ENCODE measurements at places on chromosomes 16 and 17.

DNA sequence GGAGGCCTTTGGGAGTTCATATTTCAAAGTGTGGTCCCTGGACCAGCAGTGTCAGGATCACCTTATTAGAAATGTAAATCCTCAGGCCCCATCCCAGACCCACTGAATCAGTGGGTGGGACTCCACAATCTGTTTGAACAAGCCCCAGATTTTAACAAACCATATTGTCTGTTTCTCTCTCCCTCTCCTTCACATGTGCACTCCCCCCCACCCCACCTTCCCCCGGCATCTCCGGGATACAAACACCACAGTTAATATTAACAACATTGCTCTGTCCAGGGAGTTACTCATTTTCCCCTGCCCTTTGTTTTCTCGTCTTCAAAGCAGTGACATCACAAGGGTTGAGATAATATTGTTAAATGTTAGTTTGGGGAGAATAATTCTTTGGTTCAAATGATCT, 127.3 kb downstream of the KATNIP start:
- DNase-seq, result no peak

- no peak for DNase-seq
Measured at GRCh38 chr16:71339236-71340171, 19.0 kb upstream of the CALB2 start.

GRCh38 chr17:27419156-27419555, 37.1 kb upstream of the KSR1 start:
- no peak for DNase-seq

DNA sequence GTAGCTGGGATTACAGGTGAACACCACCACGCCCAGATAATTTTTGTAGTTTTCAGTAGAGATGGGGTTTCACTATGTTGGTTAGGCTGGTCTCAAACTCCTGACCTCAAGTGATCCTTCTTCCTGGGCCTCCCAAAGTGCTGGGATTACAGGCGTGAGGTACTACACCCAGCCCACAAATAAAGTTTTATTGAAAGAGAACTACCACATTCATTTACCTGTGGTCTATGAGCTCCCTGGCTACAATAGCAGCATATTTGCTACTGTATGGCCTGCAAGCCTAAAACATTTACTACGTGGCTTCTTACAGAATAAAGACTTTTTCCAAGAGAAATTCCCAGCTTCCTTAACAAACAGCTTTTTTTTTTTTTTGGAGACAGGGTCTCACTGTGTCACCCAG, 3.4 kb downstream of the METTL9 start:
- no peak for DNase-seq

GRCh38 chr17:41416479-41416878, 7.9 kb downstream of the KRT37 start:
- no peak for DNase-seq

- DNase-seq, result no peak
Measured at GRCh38 chr16:3596101-3596861, 15.1 kb downstream of the SLX4 start.

DNA sequence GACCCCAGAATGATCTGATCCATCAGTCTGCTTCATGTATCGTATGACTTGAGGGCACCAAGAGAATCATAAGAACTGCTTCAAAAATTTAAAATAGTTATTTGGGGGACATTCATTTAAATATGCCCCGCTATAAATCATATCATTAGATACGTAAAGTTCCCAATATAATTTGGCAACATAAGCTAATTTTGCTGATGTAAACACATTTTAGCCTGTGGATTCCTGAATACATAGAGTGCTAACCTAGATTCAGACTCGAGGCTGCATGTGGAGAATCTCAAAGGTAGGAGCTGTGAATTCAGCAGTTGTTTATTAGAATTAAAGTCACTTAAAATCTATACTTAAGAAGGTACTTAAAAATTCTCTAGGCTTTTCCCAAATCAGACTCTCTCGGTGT, 24.9 kb downstream of the ANKFN1 start:
- DNase-seq, result no peak

GRCh38 chr16:89691986-89692569, 5.6 kb downstream of the CDK10 start:
- DNase-seq, result no peak

- DNase-seq, result no peak
Measured at GRCh38 chr17:63402431-63403212, 43.5 kb downstream of the CYB561 start.

DNA sequence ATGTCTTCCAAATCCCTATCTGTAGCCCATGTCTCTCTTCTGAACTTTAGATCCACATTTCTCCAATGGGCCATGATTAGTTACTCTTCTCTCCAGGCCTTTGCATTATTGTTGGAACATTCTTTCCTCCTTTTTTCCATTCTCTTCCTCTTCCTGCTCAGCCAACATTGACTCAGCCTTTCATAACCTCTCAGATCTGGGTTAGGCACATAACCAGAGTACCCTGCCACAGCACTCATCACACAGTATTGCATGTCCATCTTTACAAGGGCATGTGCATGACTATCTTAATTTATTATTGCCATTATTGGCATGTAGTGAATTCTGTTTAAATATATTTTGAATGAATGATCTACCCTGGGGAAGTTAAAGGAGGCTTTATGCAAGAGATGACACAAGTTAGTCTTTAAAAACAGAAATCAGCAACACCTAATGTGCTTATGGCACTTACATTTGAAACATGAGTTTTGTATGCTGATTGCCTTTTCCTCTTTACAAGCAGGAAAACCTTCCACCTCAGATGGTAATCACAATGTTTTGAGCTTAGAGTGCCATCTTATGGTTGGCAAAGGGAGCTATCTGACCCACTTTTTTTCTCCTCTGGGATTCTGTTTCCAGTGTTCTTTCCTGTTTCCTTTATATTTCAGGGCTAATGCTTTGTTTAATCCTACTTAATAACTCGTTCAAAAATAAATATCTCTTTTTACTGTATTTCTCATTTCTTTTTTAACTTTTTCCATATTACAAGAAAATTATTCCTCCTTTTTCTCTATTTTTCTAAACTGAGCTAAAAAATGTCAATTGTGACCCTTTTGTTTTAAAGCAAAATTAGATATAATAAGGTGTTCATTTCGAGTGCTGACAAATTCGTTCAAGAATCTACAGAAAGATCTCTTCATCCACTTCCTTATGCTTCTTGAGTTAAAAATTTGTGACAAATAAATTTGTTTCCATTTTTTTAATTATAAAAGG, 151.0 kb upstream of the RBL2 start:
- DNase-seq, result peak; percentile 75

GRCh38 chr17:30253312-30253711, 17.8 kb upstream of the SLC6A4 start:
- DNase-seq, result no peak

DNA sequence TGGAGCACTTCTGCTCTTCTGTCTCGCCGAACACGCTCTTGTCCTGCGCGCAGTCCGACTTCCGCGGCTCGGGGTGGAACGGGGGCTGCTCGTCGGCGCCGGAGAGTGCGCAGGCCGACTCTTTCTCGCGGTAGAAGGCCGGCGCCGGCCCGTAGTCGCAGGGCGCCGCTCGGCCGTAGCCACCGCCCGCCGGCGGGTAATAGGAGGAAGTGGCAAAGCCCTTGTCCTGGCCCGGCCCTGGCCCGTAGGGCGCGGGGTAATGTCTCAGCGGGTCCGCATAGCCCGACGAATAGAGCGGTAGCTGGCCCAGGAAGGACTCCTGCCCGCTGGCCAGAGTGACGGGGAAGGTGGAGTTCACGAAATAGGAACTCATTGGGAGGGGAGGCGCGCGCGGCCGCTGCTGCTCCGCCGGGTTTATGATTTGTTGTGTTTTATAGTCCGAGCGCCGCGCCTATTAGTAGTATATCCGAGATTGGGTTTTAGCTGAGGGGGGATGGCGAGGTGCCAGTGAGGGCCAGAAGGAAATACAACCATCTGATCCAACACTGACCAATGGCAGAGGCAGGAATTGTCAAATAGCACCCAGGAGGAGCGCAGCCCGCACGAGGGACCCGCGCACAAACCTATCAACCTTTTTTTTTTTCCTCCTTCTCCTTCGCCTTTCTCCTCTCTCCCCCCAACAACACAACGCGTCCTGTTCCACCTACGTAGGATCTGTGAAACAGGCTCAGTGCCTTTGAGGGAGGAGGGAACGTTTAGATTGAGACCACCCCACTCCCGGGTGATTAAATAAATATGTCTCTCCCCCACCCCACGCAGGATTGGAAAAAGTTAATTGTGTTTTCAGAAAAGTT, 4.4 kb upstream of the HOXB5 start:
- DNase-seq, result peak; percentile 65

- no peak for DNase-seq
Measured at GRCh38 chr16:83714286-83714685, 93.5 kb upstream of the HSBP1 start.

DNA sequence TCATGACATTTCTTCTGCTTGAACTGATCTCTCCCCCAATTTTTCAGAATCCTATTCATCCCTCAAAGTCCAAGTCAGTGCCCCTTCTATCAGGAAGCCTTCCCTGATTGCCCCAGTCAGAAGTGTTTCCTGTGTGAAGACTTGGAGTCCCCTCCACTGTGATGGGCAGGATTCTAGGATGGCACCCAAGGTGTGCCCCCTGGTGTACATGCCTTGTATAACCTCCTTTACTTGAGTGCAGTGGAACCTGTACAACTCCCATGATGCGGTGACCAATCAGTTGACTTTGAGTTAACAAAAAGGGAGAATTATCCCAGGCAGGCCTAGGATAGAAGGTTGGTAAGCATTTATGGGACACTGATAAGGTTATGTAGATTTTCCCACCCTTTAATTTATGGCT, 23.4 kb downstream of the MYH13 start:
- DNase-seq, result peak; percentile 69

- DNase-seq, result no peak
Measured at GRCh38 chr17:16880843-16881230, 91.1 kb downstream of the TNFRSF13B start.

DNA sequence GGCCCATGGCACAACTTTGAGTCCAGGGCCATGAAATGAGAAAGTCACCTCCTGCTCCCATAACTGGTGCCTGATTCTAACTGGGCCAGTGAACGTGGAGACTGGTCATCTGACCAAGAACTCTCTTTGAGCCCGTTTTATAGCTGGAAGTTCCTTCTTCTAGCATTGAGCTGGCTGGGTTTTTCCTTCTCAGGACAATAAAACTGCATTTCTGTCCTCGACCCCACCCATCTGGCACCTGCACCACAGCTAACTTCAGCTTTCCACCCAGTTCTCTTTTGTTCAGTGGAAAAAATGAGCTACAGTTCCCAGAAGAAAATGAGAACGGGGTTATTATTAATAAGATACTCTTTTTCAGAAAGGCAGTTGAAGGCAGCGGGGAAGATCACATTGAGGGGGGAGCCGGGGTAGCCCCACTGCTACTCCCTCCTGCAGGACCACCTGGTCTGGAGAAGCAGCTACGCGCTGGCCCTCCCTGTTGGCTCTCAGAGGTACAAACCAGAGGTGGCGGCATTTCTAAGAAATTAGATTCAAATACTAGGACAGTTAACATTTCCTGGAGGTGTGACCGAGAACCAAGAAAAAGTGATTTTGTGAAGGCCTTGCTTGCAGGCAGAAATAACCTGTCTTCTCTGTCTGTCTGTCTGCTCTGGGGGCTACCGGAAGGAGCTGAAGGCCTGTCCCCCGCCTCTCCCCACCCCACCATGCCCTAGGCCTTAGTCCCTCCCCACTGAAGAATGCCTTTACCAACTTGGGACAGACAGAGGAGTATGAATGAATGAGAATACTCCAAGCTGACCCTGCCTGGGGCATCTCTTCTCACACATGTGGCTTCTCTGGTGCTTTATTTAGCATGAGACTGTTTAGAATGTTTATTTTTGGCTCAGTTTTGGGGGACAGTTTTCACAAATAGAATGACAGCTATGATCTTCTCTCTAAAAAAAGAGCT, 123.9 kb downstream of the XYLT1 start:
- no peak for DNase-seq

DNA sequence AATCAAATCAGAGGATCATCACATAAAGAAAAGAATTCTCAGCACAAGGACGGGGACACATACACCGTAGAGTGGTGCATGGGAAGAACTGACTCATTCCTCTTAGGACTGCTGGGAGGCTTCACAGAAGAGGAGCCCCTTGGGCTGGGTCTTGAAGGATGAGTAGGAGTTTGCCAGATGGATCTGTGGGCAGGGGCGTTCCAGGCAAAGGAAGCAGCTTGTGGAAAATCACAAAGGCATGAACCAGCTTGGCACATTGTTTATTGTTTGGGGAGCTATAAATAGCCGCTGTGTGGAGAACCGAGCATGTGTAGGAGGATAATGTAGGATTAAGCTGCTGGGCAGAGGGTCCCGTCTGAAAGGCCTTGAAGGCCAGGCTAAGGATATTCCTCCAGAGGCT, 5.1 kb upstream of the SLC16A11 start:
- no peak for DNase-seq

DNA sequence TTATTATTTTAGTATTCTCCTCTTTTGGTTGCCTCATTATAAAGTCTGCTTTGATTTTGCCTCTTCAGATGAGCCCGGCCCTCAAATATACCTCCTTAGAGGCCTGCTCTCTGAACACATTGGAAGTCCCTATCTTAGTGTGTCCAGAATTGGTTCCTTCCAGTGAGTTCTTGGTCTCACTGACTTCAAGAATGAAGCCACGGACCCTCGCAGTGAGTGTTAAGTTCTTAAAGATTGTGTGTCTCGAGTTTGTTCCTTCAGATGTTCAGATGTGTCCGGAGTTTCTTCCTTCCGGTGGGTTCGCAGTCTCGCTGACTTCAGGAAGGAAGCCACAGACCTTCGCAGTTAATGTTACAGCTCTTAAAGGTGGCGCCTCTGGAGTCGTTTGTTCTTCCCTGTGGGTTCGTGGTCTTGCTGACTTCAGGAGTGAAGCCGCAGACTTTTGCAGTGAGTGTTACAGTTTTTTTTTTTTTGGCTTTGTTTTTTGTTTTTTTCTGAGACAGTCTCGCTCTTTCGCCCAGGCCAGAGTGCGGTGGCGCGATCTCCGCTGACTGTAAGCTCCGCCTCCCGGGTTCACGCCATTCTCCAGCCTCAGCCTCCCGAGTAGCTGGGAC, 45.8 kb upstream of the NOS2 start:
- DNase-seq, result no peak

DNA sequence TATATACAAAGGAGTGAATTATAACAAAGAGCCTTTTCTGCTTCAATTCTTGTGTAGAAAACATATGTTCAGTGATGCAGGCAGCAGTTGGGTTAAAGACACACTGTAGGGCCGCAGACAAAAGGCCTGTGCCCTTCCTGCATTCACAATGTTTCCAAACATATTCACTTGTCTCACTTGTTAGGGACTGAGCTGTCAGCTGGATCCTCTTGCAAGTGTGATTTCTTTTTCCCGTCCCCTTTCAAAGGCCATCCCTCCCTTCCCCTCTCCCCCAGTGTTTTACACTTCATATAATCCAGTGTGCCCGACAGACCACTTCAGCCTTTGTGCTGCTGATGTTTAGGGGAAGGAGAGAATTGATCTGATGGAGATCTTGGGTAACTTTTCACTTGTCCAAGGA, 217.0 kb downstream of the FTO start:
- DNase-seq, result no peak

- no peak for DNase-seq
Measured at GRCh38 chr17:9237661-9238301, 216.5 kb downstream of the NTN1 start.

GRCh38 chr17:73000832-73001231, 91.7 kb downstream of the SLC39A11 start:
- DNase-seq, result no peak
